Chondrocyte (in vitro differentiated cells): ENCODE measurements at places on chromosomes 12 and 14.

GRCh38 chr14:22428700-22429291 is 160.2 kb downstream of the DAD1 start:
- no peaks in the 10 kb centered on the region for H3K36me3 ChIP-seq
- H3K27me3 ChIP-seq, result no peaks in the 10 kb centered on the region
- no peak overlapping the region for H3K4me3 ChIP-seq
- DNase-seq, result no peak
- H3K27ac ChIP-seq, result peak overlapping the region; percentile 74

DNA sequence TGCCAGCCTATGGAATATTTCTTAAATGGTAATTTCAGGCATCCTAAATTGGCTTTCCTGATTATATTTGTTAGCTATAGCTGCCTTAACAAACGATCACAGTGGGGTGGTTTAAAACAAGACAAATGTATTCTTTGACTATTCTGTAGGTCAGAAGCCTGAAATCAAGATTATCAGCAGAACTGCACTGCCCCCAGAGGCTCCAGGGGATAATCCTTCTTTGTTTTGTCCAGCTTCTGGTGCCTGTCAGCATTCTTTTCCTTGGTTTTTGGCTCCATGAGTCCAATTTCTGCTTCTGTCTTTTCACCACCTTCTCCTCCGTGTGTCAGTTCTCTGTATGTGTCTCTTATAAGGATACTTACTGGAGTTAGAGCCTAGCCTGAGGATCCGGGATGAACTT is 1282.2 kb upstream of the USP15 start:
- no peak for DNase-seq
- no peaks in the 10 kb centered on the region for H3K36me3 ChIP-seq
- no peak overlapping the region for H3K27ac ChIP-seq
- no peaks in the 10 kb centered on the region for H3K4me1 ChIP-seq
- H3K4me3 ChIP-seq, result no peak overlapping the region

DNA sequence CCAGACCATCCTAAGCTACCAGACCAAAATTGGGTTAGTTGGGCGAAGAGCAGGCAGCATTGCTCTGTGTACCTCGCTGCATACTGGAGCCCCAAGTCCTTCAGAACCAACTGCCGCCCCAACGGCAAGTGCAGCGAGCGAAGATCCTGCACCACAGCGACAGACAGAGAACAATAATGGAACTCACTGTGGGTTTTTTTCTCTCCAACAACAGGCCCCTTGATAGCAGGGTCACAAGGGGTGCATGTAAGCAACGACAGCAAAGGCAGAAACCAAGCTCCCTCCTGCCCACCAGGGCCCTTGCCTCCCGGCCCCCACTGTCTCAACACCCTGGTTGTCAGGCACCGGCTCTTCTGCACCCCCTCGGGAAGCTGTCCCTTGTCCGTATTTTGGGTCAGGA is 39.0 kb downstream of the RNF34 start:
- DNase-seq, result no peak
- H3K27ac ChIP-seq, result peak overlapping the region; percentile 13
- H3K4me3 ChIP-seq, result no peak overlapping the region
- H3K4me1 ChIP-seq, result peaks cover 3% of the 10 kb centered on the region
- no peaks in the 10 kb centered on the region for H3K27me3 ChIP-seq

DNA sequence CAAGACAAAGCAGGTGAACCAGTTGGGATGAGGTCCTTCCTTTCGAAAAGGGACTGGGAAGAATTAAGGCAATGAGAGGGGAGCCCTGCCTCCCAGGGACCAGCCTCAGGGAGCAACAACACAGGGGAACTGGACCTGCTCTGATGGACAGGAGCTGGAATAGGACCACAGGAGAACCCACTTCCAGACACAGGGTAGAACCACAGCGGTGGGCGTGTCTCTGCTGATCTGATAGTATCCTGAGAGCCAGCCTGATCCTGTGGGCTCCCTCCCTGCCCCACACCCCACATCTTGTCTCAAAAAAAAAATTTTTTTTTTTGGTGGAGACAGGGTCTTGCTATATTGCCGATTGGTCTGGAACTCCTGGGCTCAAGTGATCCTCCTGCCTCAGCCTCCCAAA is 13.6 kb upstream of the PLEK2 start:
- peaks cover 6% of the 10 kb centered on the region for H3K4me1 ChIP-seq
- H3K36me3 ChIP-seq, result no peaks in the 10 kb centered on the region
- H3K4me3 ChIP-seq, result no peak overlapping the region
- no peak for DNase-seq
- peaks cover 7% of the 10 kb centered on the region for H3K27me3 ChIP-seq
